ENCODE measurements at places on chromosomes 12 and 14. TPM values are rescaled to one million over a fixed set of nuclear protein-coding genes. Genes with fewer than 3 reads are reported as not detected.

- DNase-seq, result peak; percentile 69
These were observed 24.8 kb downstream of the CLECL1 start for GRCh38 chr12:9707864-9708808.

DNA sequence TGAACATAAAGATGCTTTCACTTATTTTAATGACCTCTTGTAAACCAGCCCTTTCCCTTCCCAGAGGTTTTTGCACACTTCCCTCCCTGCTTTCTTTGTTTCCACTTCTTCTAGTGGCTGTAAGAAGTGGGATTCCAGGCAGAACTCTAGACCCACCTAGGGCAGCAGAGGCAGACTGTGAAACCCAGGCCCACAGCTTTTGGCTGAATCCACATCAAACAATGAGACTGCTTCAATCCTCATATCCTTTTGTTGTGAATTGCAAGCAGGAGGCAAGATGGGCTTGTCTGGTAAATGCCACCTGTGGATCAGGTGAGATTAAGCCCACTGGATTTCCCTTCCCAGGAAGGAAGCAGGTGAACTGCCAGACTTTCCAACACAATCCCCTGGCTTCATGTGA, 12.8 kb downstream of the CCDC177 start:
- DNase-seq, result no peak

- no peak for DNase-seq
These were observed 211.4 kb upstream of the RTL1 start for GRCh38 chr14:101114726-101115515.

- DNase-seq, result no peak
These were observed 51.8 kb downstream of the ZFYVE21 start for GRCh38 chr14:103767336-103767894.

- peak; percentile 14 for DNase-seq
These were observed 63.8 kb upstream of the LMO3 start for GRCh38 chr12:16669756-16670155.

DNA sequence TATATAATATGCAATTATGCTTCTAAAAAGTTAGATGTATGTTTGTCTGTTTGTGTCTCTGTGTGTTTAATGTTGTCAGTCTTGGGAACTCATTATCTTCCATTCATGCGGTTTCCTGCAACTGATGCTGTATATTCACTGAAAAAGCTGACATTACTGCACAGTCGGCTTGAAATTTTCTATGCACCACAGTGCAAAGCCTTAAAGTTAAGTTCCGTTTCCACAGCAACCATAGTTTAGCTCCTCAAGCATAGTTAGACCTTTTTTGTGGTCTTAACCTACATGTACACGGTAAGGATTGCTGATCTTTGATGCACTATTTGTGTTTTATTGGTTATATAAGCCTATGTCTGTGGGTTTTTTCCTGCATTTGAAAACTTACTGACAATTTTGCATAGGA, 309.4 kb downstream of the KCNC2 start:
- no peak for DNase-seq

DNA sequence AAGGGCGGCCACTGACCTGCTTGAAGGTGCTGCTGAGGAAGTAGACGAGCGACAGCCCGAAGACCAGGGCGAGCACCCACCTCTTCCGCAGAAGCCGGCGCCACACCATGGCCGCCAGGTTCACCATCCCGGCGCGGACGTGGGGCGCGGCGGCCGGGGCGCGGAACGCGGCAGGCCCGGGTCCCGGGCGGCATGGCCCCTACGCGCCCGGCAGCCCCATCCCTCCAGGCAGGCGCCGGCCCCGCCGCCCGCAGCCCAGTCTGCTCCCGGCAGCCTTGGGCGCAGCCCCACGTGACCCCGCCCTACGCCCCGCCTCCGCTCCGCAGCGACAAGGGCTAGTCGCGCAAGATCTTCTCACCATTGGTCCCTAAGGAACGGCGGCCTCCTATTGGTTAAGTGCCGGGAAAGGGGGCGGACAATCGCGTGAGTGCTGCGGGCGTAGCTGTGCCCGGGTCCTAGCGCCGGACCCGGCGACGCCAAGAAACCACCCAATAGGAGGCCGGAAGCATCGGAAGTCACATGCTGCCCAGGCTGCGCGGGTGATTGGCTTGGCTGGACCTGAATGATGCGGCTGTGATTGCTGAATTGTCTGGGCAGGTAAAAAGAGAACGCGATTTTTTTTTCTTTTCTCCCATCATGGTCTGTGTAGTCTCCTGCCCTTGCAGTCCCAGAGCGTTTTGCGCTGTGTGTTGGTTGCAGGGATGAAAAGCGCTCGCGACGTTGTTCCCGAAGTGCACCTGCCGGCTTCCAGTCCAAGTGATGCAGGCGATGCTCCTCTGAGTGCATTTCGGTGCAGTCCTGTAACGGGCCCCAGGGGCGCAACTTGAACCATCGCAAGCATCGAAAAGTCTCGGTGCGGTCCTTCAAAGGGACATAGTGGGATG, at the start of the genes RNFT2 and SPRING1:
RNFT2 (plus strand) TSS at position 542 of the 884 bp plus-strand sequence. CDS start 2,183 bp downstream, outside the sequence.
SPRING1 (minus strand) TSS at position 296 of the 884 bp plus-strand sequence; CDS start at position 127, 169 bp downstream.
- DNase-seq, result peak; percentile 100

DNA sequence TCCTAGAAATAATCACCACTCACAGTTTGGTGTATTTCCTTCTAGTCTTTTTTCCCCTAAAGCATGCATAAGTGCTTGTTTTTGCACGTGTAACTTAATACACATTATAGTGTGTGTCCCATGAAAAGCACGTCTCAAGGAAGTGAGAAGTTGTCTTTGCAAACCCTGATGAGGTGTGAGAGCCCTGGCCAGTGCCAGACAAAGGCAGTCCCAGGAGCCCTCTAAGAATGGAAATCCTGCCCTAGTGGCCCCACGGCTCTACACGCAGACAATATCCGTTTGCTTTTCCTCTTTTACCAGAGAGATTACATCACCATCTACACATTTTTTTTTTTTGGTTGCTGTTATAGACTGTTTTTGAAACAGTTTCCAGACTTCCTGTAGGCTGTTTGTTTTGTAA, 85.5 kb upstream of the FZD10 start:
- DNase-seq, result no peak

DNA sequence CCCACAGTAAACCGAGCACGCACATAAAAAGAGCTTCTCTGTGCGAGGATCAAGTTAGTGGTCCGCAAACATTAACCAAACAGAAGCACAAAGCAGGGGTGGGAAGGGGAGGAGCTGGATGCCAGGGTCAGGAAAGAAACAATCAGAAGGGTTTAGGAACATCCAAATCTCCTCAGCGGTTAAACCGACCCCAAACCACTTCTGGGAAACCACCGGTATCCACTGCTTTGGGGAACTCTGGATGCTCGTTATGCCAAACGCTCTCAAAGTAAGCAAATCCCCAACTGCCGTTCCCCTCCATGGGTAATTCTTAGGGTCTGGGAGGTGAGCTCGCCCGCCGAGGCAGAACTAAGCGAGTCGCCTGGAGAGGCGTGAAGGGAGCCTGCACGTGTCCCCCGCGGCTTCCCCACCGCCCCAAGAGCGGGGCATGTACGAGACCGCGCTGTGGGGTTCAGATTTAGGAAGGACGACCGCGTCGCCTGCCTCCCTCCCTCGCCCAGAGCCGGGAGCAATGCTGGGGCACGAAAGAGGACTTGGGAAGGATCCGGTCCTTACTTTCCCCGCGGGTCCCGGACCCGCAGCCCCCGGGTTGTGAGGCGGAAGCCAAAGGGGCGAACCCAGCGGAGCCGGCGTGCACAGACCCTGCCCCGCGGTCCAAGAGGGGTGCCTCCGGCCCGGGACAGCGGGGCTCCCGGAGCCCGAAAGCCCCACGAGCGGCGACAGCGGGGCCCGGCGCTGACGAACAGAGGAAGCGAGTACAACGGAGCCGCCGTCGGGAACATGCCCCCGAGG, 711 bp downstream of the SBNO1 start:
- peak; percentile 59 for DNase-seq

DNA sequence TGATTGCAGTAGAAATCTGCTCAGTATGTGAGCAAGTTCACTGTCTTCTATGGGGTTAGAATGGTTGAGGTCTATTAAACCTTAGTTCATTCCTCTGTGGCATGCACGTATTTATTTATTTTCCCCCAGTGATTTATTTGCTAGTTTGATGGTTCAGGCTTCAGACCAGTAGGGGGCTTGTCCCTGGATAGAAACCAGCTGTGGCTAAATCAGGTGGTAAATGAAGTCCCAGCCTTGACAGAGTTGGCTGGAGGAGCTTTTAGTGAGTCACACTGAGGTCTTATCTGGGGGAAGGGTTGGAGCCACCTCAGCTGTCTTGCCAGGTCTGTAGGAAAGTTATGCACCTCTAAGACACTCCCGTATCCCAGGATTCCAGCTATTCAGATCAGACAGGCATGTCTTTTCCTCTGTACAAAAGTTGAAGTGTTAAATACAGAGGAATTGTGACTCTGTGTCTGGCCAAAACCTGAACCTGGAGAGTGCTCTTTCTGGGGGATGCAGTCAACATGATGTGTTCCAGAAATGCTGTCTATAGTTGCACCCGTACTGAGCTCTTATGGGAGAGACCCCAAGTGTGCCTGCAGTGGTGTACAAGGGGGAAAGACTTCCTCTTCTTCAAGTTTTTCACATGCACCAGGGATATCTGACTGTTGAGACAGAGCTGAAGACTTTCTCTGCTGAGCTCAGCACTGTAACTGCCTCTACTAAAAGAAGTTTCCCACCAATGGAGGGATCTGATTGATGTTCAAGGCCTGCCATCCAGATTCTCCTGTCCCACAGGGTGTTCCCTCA, 1322.1 kb downstream of the TMEM121 start:
- DNase-seq, result no peak

GRCh38 chr14:32932914-32933628, 5.6 kb upstream of the NPAS3 start:
- no peak for DNase-seq

- DNase-seq, result no peak
These were observed 129.1 kb downstream of the PTPRB start for GRCh38 chr12:70508178-70508577.

- DNase-seq, result no peak
These were observed 9.1 kb upstream of the MGAT4C start for GRCh38 chr12:86265329-86265695.

DNA sequence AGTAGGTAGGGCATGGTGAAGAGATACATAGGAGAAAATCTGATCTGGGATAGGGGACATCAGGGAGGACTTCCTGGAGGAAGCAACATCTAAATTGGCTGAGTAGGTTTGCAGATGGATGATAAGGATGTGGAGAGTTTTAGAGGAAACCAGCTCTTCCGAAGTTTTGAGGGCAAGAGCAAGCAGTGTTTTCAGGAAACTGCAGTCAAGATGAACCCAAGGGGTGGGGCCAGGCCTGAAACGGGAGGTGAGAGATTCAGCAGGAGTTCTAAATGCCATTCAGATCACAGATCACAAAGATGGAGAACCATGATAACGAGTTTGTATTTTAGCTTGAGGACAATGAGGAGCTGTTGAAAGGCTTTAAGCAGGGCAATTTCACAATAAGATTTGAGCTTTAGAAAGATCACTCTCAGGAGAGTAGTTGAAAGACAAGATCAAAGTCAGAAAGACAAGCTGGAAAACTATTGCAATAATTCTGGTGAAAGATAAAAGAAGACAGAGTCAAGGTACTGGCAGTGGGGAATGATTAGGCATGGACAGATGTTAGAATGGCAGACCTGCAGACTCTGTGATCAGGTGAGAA, 70.1 kb upstream of the PLXNC1 start:
- no peak for DNase-seq

DNA sequence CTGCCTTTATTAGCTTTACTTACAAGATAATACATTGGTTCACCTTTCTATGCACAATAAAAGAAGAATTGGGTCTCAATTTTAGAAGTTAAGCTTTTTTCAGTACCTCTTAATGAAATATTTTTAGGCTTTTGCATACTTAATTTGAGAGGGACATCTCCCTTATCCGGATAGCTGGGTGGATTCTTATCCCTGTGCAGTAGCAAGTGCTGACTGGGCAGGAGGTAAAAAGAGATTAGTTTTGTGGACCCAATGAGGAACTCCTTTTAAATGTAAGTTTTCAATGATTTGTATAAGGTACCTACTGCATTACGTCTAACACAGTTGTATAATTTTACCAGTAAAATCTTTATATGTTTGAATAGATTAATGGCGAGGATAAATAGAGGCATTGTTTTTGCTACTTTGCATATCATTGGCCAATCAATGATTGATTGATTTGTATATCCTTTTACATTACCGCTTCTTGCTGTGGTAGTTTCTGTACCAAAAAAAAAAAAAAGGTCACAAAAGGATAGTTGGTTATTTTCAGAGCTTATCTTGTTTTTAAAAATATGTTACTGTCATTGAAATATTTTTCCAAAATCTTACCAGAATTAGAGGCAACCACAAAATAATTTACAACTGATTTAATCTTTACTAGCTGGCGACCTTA, 2.2 kb downstream of the CPSF6 start:
- DNase-seq, result peak; percentile 28

DNA sequence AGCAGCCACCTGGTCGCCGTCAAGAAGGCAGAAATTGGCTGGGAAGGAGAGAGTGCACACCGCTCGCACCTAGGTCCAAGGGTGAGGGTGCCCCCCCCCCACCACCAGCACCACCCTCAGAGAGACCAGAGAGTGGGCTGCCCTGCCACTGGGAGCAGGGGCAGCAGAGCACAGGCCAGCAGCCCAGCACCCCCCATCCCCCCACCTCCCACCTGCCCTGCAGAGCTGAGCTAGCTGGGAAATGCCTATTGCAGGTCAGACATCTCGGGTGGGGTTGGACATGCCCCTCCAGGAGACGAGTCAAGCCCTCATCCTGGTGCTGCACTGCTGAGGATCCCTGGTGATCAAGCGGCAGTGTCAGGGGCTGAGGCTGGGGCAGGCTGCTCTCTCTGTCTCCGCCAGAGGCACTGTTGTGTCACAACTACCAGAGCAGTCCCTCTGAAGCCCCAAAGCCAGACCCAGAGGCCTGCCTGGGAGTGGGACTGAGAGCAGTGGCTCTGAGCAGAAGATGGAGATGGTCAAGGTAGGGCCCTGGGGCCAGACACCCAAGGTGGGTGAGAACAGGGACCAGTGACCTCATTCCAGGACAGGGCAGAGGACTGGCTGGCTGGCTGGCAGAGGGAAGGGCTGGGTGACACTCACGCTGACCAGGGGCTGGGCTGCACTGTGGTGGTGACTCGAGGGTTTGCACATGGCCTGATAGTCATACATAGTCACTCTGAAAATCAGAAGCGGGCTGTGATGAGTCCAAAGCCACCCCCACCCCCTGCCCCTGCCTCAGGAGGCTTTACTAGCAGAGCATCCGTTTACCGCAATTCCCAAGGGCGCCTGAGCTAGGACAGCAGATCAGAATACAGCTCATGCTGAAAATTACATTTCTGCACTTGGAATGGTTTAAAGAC, 19.7 kb upstream of the LRTM2 start:
- peak; percentile 84 for DNase-seq

DNA sequence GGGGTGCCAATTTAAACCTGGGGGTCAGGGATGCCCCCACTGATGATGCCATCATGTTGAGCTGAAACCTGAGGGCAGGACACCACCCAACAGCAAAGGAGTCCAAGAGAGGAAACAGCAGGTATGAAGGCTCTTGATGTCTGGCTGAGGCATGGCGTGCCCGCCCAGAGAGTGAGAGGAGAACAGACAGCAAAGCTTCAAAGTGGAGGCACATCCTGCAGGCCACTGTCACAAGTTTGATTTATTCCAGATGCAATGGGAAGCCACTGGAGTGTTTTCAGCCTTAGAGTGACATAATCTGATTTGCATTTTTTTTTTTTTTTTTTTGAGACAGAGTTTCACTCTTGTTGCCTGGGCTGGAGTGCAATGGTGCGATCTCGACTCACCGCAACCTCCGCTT, 34.8 kb downstream of the IRF2BPL start:
- DNase-seq, result no peak

GRCh38 chr14:100538351-100539002, 48.7 kb downstream of the BEGAIN start:
- DNase-seq, result no peak

The LTBP2 gene
- 73.5 TPM for polyA plus RNA-seq

The CISTR gene
- polyA plus RNA-seq, result not detected

The LRP10 gene
- 159 TPM for polyA plus RNA-seq

The CD69 gene
- not detected for polyA plus RNA-seq

The BDKRB1 gene
- 12.9 TPM for polyA plus RNA-seq

The WASHC3 gene
- 150 TPM for polyA plus RNA-seq

The IL26 gene
- polyA plus RNA-seq, result not detected

The GPRC5A gene
- polyA plus RNA-seq, result 85.9 TPM

The KLRD1 gene
- polyA plus RNA-seq, result 0.25 TPM

Data from GM23248 (cell line).